GM23248 (cell line): ENCODE measurements at places on chromosomes 6 and 20.
A peak's percentile ranks its signal among the peaks of the same experiment; 100 is the strongest.

DNA sequence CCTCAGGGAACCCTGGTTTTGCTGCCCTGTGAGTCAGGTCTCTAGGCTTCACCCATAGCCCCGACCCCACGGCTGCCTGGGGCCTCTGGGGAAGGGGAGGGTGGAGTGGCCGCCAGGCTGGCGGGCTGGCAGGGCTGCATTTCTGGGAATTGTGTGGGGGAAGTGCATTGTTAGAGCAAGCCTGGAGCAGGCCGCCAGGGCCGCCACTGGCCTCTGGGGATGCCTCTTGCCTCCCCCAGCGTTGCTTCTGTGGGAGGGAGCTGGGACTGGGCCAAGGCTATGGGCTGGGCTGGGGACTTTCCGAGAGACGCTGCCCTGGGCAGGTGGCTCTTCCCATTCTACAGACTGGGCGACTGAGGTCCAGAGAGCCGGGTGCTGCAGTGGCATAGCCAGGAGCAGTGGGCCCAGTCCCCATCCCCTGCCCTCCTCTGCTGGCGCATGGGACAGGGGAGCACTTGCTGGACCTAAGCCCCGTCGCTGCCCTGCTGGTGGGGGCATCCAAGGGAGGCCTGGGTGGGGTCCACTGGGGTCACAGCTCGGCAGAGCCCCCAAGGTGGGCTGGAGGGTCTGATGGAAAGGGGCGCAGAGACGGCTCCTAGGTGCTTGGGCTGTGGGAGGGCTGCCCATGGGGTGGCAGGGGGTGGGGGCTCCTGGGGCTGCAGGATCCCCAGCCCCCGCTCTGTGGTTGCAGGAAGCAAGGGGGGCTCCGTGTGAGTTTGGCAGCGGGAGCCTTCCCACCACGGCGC is 6.6 kb upstream of the SOX18 start:
- no peak for DNase-seq

GRCh38 chr6:32685603-32686002 is 19.1 kb upstream of the HLA-DQB1 start:
- DNase-seq, result no peak

- peak; percentile 75 for DNase-seq
These were observed 505.3 kb upstream of the JAG1 start for GRCh38 chr20:11178946-11179654.

DNA sequence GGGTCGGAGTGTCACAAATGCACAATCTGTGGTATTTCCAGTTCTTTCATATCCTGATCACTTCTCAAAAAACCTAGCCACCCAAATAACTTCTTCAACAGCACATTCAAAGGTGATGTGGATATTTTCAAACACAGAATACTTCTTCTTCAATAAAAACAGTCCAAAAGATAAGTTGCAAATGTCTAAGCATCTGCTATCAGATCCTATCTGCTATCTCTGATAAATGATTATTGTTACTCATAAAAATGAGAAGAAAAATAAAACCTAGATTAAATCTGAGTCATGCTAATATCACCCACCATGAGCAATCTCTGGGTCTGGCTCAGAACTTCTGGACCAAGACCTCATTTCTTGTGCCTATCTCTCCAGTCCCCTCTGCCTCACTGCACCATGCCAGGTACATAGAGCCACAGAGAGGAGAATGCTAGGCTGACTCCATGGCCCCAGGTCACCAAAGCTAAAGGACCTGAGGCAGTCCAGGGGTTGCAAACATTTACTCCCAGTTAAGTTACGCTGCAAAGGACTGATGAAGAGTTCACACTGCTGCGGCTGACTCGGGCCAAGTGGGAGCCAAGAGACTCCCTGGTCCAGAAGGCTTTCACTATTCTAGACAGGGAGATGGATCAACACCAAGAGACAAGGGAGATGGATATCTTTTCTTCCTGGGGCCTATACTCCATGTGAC is 101.4 kb downstream of the KIF13A start:
- no peak for DNase-seq

DNA sequence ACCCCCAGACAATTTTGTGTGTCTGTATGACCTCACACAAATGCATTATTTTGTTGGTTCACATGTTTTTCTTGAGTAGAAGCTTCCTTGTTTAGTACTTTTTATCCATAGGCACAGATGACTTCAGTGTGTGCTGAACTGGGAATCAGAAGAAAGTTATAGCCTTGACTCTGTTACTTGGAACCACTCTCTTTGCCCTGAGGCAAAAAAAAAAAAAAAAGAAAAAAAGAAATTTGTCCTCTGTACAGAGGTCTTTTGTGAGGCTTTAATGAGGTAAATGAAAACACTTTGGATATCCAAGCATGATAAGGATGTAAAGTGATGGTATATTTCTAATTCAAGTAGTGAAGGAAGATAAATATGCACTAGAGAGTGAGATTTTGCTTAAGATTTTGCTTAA is 51.9 kb downstream of the TRMT11 start:
- no peak for DNase-seq

DNA sequence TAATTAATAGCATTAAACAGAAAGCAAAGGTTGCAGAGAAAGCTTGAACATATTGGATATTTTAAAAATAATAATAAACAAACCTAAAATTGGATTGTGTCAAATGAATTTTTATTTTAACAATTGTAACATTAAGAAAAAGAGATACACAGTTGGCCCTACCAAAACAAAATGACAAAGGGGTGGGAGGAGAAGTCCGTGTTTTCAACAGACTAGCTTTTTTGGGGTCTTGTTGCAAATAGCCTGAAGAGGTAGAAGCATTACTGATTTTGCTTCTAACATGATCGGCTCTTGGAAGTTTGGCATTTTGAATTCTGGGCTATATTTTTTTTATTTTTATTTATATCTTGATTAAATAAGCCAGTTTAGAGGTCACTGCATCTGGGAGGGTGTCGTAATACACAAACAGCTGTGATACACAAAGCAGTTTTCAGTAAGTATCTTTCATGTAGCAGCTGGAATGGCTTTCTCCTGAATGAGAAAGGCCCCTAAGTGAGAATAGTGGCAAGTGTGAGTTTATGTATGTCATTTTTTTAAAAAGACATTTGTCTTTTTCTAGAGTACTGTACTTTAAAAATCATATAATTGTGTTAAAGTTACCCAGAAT is 85.5 kb upstream of the ZNF217 start:
- no peak for DNase-seq

DNA sequence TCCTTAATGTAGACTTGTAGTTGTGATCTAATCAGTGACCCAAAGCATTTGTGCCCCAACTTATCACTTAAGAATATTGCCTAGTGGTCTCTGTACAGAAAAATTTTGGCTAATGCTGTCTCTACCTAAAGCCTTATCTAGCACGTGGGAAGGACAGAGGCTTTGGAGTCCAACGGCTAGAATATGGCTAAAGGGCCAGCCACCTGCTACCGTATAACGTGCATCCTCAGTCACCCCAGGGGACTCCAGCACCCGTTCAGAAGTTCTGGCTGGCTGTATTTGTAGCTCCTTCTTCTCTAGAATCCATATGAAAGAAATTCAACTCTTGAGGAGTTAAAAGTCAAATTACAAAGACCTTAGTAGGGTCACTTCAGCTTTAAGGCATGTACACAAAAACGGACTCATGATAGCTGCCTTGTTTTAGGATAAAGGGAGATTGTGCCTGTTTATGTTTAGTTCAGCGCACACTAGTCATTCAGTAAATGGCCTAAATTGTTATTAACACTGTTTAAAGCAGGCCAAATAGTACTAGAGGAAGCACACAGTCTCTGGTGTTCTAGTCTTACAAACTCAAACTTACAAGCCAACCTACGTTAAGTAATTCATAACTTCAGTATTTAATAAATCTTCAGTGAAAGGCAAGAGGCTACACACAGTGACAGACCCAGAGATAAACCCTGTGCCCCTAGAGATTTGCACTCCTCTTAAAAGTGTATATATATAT is 407.5 kb upstream of the PLCB4 start:
- no peak for DNase-seq

DNA sequence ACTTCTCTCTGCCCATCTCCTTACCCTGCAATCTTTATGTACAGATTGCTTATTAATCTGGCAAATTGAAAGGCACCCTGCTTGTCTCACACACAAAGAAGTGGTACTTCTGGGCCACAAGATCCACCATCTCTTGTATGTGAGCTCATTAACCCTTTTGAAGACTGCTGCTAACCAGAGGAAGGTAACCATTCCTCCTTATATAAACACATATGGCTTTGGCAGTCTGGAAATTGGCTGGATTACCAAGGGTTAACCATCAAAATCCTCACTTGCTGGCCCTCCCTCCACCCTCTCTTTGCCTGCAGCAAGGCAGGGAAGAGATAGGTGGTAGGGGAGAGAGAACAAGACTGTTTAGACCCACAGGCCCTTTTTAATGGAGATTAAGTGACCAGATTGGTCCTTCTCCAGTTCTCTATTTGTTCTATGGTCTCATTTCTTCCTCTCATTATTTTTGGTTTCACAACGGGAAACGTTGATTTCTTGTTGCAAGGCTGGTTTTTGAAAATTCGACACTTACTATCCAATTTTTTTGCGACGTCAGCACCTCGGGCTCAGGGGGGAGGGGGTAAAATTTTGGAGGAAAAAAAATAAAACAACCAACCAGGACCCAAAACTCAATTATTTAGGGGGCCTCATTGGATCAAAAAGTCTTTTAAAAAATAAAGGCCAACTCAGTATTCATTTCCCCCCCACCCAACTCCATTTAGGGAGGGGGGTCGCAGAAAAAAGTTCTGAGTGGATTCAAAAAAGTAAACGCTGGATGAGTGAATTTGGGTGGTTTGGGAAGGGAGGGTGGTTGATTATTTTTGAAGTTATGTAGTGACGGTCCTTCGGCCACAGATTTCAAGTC is 859 bp downstream of the PPP1R10 start:
- peak; percentile 62 for DNase-seq

DNA sequence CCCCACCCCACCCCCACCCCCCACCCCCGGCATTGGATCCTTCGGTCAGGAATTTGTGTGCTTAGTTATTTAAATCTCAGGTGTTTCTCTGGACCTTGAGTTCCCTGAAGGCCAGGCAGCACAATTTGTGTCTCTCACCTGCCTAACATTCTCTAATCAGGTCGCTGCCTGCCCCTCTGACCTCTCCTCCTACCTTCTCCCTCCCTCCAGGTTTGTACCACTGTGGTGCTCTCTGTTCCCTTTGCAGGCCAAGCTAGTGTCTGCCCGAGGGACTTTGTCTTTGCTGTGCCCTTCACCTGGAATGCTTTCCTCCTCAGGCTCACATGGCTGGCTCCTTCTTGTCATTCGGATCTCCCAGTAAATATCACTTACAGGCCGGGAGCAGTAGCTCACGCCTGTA is 131.4 kb upstream of the SLC2A12 start:
- no peak for DNase-seq

GRCh38 chr20:61753987-61754956 is 311.4 kb downstream of the TAF4 start:
- DNase-seq, result no peak

DNA sequence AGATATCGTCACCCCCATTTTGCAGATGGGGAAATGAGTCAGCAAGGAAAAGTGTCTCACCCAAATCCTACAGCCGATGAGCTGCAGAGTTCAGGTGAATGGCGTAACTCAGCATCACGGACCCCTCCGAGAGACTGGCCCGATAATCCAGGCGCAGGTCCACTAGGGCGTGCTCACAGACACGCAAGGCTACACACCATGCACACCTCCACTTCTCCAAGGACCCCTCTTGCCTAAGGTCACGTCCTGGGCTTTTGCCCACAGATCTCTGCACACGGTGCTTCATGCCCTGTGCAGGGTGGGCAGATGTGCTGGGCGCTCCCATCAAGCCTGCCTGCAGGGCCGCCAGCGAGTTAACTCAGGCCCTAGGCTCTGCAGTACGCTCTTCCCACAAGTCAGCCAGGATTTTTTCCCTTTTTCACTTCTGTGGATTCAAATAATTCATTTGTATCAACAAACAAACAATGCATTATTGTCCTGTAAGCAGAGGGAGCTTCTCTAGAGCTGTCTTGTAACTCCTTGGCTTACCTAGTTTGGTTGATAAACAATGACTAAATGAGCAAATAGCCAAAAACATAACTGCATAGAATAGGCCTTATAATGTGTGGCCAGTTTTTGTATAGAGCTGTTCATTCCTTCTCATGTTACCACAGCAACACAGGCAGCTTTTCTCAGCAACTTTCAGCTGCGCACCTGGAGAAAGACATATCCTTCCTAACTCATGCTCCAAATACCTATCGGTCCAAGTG is 139.1 kb downstream of the AGPAT4 start:
- no peak for DNase-seq

DNA sequence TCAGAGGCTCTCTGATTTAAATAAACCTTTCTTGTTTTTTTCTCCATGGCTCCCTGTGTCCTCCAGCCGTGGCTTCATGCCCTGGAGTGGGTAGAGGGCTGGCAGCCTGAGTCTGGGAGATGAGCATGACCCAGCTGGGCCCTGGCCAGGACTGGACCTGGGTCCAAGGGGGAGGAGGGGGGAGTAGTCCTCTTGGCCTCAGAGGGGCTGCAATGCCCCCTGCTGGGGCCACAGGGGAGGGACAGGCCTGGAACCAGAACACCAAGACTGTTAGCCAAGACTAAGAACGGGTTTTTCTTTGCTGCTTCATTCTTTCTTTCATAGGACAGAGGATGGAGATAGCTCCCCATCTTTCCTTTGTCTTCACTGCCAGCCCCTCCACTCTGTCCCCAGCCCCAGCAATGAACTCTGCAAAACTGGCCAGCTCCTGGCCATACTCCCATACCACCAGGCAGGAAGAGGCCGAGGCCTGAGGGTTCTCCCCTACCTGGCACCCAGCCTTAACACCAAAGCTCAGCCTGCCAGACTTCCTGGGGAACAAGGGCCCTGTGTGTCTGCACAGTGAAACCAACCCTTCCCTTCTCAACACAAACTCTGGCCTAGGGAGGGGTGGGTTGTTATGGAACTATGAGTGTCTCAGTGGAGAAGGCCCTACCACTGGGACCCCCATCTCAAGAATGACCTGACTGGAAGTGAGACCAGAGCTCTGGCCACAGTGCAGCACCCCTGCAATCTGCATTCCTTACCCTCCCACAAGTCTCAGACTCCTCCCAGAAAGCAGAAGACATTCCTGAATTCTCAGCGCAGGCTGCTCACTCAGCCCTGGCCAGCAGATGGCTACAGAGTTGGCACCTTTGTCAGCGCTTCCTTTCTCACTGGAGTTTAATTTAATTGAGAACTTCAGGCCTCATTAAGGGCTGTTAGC is 11.0 kb downstream of the SLC29A1 start:
- DNase-seq, result peak; percentile 90
